Suppressor macrophage treated with lipopolysaccharide for 4 hours (primary cell): ENCODE measurements at places on chromosomes 16 and 17.

GRCh38 chr17:74523308-74523707 is 8.0 kb downstream of the CD300LB start:
- DNase-seq: no peak

DNA sequence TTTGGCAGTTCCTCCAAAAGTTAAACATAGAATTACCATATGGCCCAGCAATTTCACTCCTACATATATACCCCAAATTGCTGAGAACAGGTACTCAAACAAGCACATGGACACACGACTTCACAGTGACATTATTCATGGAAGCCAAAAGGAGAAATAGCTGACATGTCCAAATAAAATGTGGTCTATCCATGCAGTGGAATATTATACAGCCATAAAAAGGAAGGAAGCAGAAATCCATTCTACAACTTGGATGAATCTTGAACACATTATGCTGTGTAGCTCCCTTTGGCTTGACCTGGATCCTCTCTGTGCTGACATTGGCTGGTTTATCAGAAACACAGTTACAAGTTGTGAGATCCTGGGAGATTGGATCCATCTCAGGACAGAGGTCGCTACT is 370.9 kb upstream of the EEF2KMT start:
- no peak for DNase-seq

DNA sequence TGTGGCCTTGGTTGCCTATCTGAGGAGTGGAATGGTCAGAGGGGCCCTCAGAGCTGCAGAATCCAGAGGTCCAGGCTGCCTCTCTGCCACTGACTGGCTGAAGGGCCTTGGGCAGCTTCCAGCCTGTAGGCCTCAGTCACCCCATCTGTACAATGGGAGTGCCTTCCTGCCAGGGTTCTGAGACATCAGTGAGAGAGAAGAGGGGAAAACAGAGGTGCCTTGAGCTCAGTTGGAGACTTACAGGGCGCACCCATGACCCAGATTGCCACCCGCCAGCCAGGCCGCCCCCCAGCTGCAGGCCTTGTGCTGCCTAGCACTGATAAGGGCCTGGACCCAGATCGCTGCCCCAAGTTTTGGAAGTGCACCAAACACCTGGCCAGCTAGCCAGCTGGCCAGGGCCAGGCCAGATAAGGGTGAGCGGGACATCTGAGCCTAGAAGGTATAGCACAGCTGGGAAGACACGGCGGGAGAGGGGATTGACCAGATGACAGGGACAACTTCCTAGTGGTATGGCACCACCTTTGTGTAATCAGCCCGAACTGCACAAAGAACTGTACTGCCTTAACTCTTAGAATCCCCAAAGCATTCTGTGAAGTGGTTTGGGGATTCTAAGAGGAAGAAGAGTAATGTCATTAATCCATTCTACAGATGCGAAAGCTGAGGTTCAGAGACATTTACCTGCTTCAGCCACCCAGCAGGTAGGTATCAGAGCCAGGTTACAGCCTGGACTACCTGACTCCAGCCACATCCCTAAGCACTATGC is 1.4 kb downstream of the SLC4A1 start:
- no peak for DNase-seq

- DNase-seq: no peak
Measured at GRCh38 chr16:52251495-52251894, 295.4 kb downstream of the TOX3 start.

- DNase-seq: no peak
Measured at GRCh38 chr16:56268799-56269198, 77.5 kb downstream of the GNAO1 start.

GRCh38 chr17:82614095-82614631 is 34.1 kb downstream of the WDR45B start:
- no peak for DNase-seq
